ENCODE measurements at places on chromosomes 4 and X.

DNA sequence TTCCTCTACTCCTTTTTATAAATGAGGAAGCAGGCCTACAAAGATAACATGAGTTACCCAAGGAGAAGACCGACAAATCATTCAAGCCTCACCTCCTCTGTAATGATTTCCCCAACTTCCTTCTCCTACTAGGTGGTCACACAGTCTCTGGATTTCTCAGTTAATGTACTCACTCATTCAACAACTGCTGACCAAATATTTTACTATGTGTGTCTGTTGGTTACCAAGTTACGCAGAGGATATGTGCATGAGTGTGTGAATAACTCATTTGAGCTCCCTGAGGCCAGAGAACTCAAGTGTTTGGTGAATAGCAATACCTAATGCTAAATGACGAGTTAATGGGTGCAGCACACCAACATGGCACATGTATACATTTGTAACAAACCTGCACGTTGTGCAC lies 10.4 kb downstream of the CASK start:
- no peak for DNase-seq

GRCh38 chr4:75673959-75674328 lies 733 bp upstream of the G3BP2 start:
- DNase-seq: no peak

GRCh38 chr4:43716721-43717395 lies 731.8 kb downstream of the KCTD8 start:
- DNase-seq: no peak

DNA sequence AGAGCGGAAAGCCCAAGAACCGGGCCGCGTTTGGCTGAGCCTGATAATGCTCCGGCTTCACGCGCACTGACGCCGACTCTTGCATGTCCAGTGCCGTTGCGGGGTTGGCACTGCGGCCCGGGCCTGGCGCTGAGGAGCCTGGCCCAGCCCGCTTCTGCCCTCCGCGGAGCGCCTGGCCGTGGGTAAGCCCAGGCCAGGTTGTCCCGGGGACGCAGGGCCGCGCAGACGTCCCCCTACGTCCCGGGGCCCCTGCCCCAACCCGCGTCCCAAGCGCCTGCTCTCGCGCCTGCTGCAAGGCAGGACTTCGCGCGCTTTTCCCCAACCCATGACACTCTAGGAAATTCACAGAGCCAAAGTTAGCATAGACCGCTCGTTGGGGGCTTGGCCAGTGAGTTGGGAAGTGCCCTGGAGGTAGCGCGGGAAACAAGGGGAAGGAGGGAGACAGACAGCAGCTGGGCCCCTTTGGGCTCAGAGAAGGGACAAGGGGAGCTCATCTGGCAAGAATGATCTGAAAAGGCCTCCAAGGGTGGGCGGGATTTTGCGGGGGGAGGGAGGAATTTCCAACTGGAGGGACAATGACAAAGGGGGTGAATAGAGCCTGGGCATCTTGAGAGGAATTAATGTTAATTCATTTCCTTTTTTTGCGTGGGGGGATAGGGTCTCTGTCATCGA lies 665 bp upstream of the LRPAP1 start:
- DNase-seq: no peak

DNA sequence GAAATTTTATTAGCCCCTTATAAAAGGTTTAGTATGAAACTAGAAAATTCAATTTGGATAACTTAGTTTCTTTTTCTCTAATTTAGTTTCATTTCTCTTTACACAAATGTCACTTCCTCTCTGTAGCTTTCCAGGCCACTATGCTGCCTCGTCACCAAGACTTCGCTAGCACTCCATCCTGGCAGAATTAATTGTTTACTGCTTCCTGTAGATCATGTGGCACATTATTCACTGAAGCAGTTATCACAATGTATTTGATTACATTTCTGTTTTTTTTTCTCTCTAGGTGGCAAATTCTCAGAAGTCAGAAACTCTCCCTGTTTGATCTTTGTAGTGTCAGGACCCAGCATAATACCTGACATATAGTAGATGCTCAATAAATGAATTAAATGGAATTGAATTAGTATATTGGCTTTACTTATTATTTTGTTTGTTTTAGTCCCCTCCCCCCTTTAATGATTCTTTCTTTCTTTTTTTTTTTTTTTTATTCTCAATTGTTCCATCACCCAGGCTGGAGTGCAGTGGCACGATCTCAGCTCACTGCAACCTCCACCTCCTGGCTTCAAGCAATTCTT lies 9.3 kb upstream of the SAT1 start:
- no peak for DNase-seq

DNA sequence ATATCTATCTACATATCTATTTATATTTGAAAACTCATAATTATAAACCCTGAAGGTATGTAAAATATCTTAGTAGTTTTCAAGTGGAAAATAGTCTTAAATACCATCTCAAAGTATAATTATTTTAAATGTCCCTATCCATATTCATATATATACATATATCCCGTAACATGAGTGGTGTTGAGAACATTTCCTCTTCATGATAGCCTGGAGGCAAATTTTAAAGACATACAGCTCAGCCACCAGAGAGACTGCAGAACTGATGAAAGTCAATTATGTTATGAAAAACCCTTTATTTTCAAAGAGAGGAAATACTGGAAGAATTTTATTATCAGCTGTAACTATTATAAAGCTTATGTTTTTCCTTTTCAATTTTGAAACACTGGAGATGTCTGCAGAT lies 1806.7 kb upstream of the PCDH7 start:
- no peak for DNase-seq

DNA sequence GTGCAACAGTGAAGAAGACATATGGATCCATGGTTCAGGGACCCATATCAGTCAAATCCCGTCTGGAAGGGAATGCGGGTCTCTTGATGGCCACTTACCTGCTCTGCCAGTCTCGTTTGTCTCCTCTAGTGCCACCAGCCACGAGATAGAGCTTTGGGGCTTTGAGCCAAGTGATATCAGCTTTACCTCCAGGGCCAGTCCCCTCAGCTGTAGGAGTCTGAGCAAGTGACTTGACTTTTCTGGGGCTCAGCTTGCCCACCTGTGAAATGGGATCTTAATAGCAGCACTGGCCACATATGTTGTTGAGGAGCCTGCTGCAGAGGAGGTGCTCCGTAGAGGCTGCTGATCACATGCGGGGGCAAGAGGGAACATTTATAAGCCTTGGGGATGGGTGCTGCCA lies 1.2 kb downstream of the SLC2A9 start:
- no peak for DNase-seq

DNA sequence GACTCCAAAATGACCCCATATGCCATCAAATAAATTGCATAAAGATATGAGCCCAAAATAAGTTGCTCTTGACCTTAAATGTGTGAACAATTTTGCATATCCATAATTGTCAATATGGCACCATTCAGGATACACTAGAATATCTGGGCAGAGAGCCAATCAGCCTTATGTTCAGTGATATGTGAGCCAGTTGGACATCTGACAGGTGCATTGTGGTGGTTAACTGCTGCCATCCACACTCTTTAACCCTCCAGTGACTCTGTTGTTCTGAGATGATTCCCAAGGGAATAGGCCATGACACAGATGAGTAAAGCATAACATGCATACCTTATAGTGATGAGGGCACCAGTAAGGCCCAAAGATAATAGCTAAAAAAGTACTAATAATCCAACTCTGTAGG lies 500.1 kb downstream of the PCDH18 start:
- no peak for DNase-seq

DNA sequence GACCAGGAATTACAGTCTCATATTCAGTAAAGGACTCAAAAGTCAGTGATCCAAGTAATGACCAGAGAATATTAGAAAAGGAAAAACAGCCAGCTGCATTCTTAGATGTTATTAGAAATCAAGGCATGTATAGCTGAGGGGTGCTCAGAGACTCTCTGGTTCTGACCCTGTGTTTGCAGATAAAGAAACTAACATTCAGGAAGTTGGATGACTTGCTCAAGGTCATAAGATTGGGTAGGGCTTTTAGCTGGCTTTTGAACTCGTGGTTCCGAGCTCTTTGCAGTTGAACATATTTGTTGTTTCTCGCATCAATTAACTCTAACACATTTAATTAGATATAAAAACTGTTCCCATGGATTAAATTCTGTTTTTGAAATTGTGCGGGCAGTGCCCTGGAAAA lies 62.5 kb upstream of the ENPP6 start:
- DNase-seq: no peak

DNA sequence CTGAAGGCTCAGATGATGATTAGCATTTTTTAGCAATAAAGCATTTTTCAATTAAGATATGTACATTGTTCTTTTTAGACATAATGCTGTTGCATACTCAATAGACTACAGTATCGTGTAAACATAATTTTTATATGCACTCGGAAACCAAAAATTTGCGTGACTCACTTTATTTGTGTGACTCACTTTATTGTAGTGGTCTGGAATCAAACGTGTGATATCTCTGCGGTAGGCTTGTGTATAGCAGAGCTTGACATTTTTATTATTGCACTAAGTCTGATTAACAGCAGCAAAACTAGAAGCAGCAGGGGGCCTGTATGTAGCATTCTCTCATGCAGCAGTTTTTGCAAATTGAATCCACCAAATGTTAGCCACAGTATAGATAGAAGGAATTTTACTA lies 119.1 kb upstream of the PRDX4 start:
- no peak for DNase-seq

DNA sequence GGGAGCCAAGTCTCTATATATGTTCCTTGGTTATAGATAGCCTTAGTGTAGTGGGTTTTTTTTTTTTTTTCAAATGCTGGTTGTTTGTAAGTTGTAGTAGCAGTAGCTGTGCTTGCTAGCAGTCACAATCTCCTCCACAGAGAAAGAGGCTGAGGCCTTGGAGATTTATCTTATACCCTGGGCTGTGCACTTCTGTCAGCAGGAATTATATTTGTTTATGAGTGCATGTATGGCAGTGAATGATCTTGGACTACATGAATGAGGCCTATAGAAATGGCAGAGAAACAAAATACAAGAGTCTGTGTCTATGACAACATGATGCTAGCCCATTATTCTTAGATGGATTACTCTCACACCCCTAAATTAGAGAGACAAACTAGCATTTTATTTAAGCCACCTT lies 1674.2 kb upstream of the ADGRL3 start:
- DNase-seq: no peak

GRCh38 chr4:119139311-119139710 lies 3.7 kb downstream of the MYOZ2 start:
- DNase-seq: no peak

GRCh38 chr4:20983763-20984575 lies 283.7 kb downstream of the PACRGL start:
- DNase-seq: peak; percentile 53

DNA sequence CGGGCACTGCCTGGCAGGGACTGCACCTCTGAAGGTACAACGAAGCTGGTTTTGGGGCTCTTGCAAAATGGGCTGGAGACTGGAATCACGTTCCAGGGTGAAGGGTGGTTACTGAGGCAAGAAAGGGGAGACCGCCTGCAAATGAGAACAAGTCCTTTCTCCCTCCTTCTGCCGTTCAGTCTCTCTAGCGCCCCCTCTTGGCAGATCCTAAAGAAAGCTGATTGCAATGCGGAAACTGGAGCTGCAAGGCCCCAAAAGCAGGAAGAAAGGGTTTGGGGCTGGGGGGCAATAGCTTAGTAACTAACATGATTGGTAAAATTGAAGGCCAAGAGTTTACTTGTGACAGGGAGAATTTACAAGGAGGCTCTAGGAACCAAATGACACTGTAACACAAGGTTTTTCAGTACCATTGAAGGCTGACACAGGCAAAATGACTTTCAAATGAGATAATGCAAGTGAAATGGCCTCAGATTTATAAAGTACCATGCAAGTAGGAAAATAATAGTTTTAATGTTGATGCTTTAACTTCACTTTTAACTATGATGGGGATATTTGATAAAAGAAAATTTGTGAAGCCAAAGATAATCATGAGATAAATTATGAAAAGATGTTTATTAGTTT lies 222.7 kb upstream of the HAND2 start:
- DNase-seq: no peak

- DNase-seq: no peak
Observed at GRCh38 chr4:126778348-126778747, 854.4 kb upstream of the INTU start.

DNA sequence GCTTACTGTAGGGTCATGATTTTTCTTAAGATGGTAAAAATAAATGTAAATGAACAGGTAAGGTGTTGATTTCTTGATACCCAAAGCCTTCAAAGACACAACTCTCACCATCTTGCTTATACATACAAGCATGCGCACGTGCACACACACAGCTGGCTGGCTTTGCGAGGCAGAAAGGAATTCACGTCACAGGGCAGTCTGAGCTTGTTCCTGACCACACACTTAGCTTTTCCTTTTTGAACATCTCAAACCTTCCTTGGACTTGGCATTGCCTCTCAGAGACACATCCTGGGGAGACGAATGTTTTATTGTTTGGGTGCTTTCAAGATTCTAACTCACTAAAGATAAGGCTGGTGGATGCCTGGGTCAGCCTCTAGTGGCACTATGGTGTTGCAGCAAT lies 175.0 kb downstream of the NHS start:
- DNase-seq: no peak

GRCh38 chr4:149344436-149344835 lies 471.2 kb downstream of the IQCM start:
- no peak for DNase-seq

DNA sequence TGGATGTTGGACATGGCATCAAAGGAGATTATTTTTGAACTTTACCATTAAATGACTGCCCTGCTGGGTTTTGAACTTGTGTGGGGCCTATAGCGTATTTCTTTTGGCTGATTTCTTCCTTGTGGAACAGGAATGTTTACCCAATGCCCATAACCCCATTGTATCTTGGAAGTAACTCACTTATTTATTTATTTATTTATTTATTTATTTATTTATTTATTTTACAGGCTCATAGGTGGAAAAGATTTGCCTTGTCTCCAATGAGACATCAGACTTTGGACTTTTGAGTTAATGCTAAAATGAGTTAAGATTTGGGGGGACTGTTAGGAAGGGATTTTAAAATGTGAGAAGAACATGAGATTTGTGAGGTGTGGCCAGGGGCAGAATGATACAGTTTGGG lies 273.1 kb downstream of the SLITRK2 start:
- DNase-seq: no peak

DNA sequence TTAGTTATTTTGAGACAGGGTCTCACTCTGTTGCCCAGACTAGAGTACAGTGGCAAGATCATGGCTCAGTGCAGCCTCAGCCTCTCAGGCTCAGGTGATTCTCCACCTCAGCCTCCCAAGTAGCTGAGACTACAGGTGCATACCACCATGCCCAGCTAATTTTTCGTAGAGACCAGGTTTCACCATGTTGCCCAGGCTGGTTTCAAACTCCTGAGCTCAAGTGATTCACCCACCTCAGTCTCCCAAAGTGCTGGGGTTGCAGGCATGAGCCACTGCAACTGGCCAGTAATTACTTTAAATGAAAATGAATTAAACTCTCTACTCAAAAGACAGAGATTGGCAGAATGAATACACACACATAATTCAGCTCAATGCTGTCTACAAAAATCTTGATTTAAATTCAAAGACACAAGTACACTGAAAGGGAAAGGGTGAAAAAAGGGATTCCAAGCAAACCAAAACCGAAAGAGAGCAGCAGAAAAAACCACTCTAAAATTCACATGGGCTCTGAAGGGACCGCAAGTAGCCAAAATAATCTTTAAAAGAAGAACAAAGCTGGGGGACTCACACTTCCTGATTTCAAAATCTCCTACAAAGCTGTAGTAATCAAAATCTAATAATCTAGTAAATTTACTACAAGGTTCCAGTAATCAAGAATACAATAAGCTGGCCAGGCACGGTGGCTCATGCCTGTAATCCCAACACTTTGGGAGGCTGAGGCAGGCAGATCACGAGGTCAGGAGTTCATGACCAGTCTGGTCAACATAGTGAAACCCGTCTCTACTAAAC lies 11.8 kb upstream of the SPON2 start:
- no peak for DNase-seq

Data from right kidney (tissue), 9 donors.